NCI-H69 (cell line): ENCODE measurements at places on chromosomes 3 and 15.

DNA sequence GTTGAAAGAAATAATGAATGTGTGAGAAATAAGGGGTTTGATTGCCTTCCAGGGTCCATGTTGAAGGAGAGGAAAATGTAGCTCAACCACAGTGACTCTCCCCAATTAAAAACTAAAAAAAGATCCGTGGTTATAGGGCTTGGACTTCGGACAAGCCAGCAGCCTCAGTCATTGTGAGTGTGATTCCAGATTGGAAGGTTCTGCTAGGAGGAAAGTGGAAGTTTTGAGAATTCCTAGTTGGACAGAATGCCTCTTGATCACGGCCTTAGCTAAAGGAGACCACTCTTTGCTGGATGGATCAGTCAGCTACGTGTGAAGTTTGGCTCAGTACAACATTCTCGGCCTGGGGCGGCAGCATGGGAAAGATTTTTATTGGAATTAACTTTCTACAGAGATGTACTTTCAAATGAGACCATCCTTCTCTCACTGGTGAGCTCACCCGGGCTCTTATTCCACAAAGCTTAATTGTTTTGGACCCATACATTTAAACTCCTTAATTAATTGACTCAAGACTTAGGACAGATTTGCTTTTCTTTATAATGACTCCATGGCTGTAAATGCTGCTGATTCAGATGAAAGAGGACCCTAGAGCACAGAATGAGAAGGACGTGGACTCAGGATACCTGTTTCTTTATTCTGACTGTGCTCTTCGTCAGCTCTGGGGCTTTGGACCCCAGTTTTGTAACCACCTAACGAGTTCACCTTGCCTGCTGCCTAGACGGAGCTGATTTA is 27.5 kb downstream of the FLNB start:
- no peak for DNase-seq

GRCh38 chr3:180402471-180403073 is 199.4 kb upstream of the TTC14 start:
- DNase-seq = no peak

GRCh38 chr3:99751649-99752048 is 66.0 kb upstream of the CMSS1 start:
- DNase-seq = no peak

GRCh38 chr3:17047894-17048293 is 163.1 kb downstream of the PLCL2 start:
- no peak for DNase-seq

GRCh38 chr3:191340966-191341365 is 10.6 kb upstream of the UTS2B start:
- DNase-seq = no peak

GRCh38 chr15:89825271-89825940 is 10.8 kb upstream of the ANPEP start:
- DNase-seq = peak; percentile 49

- no peak for DNase-seq
Measured at GRCh38 chr15:51450001-51450400, 108.5 kb downstream of the GLDN start.

DNA sequence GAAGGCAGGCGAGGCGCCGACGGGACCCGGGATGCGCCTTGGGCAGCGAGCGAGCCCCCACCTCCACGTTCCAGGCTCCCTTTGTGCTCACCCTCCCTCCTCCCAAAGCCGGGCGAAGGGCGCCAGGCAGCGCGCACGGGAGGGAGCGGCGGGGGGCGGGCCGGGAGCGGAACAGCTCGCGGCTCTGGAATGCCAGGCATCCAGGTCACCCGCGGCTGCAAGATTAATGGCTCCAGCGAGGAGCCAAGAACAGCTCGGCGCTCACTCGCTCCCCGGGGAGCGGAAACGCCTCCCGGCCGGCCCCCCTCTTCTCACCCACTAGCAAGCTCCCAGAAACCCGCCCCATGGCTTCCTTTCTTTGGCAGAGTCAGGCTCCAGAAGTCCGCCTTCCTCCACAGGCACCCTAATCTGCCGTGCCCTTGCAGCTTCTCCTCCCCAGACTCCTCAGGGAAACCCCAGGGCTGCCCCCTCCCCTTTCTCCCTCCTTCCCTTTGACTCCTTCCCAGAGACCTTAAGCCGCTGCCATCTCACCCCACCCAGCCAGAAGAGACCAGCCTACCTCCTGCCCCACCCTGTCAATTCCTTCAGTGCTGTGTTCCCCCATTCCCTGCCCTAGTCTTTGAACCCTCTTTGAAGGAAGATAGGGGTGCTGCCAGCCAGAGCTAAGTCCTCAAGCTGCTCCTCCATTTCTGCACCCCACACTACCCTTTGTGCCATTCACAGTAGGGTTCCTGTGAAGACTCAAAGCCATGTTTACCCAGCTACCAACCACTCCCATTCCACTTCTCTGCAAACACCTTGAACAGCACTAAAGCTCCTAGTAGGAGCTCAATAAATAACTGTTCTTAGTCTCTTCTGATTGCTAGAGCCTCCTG is 9.9 kb downstream of the AMOTL2 start:
- DNase-seq = peak; percentile 87

- DNase-seq = no peak
Measured at GRCh38 chr15:101410612-101411011, 78.9 kb downstream of the PCSK6 start.

DNA sequence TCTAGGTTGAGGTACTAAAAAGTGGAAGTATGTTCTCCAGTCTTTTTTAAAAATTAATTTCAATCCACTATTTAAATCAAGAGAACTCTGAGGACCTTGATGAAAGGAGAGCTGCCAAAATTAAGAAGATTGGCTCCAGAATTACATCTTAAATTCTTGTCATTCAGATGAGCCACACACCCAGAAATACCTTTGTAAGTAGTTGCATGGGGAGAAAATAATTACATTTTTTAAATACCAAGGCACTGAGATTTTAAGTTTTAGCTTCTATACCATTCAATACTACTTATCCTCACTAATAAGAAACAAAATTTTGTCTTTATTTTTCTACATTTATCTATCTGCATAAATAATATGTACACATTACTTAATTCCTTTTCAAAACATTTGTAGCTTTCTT is 1132.8 kb downstream of the OTOL1 start:
- DNase-seq = no peak

DNA sequence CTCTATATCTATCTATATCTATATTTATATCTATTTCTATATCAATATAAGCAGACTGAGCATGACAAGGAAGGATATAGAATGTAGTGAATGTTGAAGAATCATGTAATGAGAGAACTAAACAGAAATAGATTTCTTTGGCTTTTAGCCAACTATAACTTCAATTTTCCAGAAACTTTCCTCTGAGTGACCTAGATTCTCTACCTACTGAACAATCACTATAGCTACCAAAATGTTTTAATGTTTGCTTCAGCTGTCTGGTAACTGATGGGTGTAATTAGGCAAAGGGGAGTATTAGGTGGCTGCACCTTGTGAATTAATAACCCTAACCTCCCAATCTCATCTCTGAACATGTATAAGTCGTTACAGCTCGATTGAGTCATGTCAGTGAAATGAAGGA is 76.4 kb upstream of the ROBO1 start:
- DNase-seq = no peak

DNA sequence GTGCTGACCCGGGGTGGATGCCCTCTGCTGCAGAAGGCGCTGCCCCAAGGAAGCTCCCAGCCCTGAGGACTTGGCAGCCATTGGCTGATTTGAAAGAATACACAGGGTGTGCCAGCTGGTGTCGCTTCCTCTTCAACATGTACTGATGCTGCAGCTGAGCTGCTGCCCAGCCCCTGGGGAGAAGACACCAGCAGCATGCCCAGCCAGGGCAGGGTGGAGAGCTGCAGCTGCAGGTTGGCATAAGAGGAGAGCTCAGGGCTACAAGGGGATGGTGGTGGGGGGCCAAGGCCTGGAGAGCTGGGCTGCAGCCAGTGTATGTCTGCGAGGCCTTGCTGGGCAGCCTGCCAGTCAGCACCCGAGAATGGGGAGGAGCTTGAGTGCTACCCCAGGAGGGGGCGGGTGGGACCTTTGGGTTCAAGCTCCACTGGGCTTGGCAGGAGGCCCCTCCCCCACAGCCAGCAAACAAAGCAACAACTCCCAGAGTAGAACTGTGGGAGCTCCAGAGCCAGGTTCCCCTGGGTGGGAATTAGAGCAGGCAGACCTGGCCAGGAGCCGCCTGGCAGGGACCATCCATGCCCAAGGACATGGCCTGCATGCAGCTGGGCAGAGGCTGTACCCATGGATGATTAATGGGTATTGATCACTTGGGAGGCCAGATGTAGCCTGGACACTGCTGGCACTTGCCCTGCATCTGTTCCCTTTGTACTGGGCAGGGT is 9.2 kb upstream of the SEMA4B start:
- DNase-seq = peak; percentile 95

DNA sequence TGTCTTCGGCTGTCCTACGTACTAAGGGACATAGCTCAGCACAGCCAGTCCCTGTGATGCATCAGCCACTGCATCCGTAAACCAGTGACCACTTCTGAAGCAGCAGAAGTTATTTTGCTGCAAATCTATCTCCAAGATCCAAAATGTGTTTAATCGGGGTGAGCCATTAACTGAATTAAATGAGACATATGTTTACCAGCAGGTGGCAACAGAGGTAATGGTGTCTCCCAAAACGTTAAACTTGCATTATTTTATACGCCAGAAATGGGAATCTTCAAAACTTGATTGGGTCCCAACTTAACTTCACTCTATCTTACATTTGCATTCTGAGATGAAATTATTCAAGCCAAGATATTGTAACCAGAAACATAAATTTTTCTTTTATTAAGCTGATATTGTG is 75.3 kb upstream of the BOC start:
- peak; percentile 32 for DNase-seq

DNA sequence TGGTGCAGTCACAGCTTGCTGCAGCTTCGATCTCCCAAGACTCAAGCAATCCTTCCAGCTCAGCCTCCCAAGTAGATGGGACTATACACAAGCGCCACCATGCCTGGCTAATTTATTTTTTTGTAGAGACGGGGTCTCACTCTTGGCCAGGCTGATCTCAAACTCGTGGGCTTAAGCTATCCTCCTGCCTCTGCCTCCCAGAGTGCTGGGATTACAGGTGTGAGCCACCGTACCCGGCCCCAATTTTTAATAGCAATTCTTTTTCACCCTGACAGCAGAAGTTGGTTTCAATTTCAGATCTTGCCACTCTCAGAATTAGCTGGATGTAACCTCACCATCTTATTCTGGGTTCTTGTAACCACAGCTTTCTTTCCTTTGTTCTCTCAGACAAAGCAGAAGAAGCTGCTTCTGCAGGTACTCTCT is 64.8 kb downstream of the TRIM71 start:
- no peak for DNase-seq

- no peak for DNase-seq
Measured at GRCh38 chr15:26939398-26939797, 31.6 kb upstream of the GABRG3 start.

- peak; percentile 63 for DNase-seq
Measured at GRCh38 chr15:52804526-52805081, 14.5 kb upstream of the ONECUT1 start.

DNA sequence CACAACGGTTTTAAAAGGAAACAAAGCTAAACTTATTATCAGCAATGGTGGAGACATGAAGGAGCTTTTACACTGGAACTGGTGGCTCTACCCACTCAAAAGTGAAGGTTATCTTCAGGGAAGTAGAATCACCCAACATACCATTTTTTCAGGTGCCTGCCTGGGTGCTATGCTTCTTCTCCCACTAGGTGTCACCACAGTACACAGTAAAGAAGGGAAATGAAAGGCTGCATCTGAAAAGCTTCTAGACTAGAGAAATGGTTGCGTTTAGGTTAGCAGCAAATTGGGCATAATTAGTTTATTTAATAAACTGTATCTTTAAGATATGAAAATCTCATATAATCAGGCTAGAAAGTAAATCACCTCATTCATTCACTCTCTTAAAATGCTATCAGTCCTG is 47.0 kb upstream of the SELENOK start:
- DNase-seq = peak; percentile 69

GRCh38 chr3:132326251-132326650 is 9.0 kb downstream of the ACP3 start:
- no peak for DNase-seq

- no peak for DNase-seq
Measured at GRCh38 chr3:9581742-9582141, 28.1 kb upstream of the LHFPL4 start.

DNA sequence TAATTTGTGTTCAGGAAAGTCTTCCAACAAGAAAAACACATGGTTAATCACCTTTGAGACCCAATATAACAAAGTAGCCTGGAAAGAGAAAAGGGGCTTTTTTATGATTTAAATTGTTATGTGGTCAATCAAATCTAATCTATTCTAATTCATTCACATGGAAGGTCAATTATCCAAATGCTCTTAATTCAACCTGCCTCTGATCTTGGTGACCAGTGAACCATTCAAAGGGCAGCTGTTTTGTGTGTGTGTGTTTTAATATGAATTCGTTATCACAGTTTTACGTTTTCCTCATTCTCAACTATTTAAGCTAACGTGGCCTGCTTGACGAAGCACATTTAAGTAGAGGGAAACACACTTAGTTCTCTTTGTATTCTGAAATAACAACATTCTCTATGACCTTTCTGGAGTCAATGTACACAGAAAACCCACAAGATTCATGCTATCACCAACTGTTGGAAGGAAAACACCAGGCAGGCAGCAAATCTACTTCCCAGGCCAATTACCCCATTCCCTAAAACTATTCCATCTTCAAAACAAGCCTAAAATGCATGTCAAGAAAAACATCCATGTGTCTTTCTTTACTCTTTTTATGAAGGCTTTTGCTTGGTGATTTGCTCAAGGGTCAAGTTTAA is 195.4 kb downstream of the SUCLG2 start:
- peak; percentile 56 for DNase-seq
